ENCODE measurements at places on chromosomes 13 and 19.

GRCh38 chr13:43776501-43777079, 10.2 kb downstream of the ENOX1 start:
- DNase-seq: no peak

DNA sequence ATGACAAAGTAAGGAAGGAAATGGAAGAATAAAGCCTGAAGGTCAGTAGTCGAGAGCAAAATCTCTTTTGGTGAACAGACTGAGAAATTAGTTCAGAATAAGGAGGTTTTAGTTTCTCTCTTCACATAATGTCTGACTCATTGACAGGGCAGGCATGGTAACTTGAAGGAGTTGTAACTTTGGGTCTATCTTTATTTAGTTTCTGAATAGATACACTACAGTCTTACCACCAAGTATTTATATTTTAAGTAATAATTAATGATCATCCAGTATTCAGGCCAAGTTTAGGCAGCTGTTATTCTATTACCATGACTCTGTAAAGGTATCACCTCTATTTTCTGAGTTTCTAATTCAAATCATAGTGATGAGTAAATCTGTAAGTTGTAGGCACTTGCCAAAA, 219.9 kb downstream of the SPRY2 start:
- DNase-seq: no peak

DNA sequence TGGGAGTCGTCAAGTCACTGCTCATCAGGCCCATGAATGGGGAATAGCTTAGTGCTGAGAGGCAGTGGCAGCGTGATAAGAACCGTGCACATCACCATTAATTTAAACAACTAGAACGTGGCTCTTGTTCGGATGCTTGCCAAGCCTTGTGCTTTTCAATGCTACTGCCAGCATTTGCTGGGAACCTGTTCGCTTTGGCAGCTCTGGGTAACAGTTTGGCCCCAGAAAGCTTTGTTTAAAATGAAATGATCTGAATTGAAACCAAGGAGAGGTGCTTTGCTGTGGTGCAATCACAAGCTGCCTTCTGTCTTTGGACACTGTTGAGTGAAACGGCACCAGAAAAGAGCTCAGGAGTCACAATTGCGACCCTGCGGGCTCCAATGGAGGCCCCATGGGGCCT, 53.5 kb upstream of the OLFM4 start:
- no peak for DNase-seq

DNA sequence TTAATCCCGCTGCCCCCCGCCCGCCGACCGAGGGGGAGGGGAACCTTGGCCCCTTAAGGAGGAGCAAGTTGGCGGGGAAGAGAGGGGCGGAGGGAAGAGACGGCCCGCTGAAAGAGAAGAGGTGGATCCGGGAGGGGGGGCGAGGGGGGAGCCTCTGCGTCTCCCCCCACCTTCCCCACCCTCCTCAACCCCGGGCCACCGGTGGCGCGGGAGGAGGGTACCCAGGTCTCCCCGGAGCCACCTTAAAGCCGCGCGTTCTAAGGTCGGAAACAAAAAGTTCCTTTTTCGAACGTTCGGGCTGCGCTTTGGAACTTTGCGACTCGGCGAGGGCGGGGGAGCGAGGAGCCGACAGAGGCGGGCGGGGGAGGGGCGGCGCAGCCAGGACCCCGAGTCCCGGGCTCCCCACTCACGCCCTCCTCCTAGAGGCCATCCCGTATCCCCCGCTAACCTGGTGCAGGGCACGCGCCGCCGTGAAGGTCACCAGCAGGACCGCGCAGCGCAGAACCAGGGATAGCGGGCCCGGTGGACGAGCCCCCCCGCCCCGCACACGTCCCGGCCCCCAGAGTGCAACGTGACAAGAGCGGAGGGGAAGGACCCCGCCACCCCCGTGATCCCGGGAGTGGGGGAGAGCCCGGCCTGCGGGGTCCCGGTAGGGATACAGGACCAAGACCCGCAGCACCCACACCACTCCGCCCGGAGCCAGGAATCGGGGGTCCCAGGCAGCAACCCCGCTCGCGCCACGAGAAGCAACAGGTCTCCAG, 659 bp downstream of the ERF start:
- DNase-seq: peak; percentile 76

DNA sequence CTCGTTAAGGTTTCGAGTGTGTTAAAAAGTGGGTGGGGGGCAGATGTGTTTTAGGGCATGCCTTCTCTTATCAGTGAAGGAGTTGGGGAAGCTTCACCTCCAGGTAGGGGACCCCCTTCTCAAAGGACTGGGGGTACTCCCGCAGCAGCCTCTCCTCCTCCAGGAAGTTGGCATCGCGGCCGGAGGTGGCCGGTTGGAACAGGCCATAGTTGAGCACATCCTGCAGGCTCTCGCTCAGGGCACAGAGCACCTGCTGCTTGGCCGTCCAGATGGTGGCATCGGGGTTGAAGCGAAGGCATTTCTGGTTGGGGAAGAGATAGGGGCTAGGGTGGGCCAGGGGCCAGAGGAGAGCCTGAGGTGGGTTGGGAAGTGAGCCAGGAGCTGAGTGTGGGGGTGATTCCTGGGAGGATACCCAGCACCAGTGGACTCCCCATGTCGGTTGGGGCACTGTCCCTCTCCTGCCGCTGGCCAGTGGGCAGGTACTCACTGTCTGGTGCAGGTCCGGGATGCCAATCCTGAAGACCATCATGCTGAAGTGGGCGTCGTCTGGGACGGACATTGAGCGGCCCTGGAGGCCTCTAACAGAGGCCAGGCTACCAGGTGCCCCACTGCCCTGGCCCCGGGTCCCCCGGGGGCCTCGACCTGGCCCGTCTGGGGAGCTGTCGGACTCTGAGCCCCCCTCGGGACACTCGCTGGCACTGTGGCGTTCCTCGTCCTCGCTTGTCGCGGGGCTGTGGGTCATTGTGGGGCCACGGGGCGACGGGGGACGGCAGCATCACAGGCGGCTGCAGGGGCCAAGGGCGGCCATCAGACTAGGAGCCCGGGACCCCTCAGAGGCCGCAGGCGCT, 3.2 kb downstream of the SHANK1 start:
- DNase-seq: no peak

GRCh38 chr19:56333506-56333905, 18.9 kb upstream of the ZSCAN5A start:
- peak; percentile 86 for DNase-seq

GRCh38 chr19:1474011-1474764, 4.8 kb downstream of the C19orf25 start:
- DNase-seq: no peak

GRCh38 chr19:47176071-47176626, 45.5 kb downstream of the SAE1 start:
- DNase-seq: no peak

DNA sequence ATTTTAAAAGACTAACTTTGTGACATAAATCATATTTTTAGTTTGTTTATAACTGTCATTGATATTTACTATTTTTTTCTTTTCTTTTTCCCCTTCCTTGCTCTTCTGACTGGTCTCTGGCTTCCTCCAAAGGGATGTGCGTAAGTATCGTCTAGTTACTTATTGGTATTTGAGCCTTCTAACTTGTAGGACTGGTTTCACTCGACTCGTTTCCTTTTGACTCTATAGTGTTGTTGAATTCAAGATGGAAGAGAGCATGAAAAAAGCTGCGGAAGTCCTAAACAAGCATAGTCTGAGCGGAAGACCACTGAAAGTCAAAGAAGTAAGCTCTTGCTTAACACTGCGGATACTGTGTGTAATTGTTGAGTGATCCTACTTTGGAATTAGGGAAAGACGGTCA, 18.6 kb downstream of the HNRNPM start:
- no peak for DNase-seq

DNA sequence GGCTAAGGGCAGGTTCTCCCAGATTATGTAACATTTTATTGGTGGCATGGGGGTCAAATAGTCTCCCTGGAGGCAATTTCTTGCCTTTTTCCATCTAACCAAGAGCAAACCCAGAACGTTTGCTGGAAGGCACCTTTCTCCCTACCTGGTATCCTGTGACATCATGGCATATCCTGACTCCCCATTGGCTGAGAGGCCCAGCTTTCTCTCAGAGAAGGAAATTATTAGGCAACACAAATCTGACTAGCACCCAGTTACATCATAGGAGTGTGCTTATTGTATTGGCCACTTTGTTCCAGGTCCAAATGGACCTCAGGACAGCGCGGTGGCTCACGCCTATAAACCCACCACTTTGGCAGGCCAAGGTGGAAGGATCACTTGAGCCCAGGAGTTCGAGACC, 13.0 kb downstream of the NTN5 start:
- DNase-seq: peak; percentile 55

DNA sequence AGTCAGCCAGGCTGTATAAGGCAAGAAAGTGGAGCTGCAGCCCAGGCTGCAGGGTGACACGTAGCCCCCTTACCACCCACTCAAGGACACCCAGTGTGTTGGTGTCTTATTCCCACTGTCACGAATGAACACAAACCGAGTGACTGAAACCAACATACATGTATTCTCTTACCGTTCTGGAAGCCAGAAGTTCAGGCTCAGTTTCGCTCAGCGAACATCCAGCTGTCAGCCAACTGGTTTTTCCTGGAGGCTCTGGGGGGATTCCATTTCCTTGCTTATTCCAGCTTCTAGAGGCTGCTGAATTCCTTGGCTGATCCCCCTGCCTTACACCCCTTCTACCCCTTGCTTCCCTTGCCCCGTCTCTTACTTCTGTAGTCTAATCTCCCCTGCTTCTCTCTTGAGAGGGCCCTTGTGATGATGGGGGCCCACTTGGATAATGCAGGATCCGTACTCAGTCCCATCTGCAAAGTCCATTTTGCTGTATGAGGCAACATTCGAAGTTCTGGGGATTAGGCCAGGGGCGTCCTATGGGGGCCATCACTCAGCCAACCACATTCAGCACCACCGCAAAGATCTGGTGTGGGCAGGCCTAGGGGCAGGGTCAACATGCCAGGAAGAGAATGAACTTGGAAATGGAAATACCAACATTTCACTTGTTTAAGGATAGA, 47.3 kb upstream of the MTIF3 start:
- no peak for DNase-seq

DNA sequence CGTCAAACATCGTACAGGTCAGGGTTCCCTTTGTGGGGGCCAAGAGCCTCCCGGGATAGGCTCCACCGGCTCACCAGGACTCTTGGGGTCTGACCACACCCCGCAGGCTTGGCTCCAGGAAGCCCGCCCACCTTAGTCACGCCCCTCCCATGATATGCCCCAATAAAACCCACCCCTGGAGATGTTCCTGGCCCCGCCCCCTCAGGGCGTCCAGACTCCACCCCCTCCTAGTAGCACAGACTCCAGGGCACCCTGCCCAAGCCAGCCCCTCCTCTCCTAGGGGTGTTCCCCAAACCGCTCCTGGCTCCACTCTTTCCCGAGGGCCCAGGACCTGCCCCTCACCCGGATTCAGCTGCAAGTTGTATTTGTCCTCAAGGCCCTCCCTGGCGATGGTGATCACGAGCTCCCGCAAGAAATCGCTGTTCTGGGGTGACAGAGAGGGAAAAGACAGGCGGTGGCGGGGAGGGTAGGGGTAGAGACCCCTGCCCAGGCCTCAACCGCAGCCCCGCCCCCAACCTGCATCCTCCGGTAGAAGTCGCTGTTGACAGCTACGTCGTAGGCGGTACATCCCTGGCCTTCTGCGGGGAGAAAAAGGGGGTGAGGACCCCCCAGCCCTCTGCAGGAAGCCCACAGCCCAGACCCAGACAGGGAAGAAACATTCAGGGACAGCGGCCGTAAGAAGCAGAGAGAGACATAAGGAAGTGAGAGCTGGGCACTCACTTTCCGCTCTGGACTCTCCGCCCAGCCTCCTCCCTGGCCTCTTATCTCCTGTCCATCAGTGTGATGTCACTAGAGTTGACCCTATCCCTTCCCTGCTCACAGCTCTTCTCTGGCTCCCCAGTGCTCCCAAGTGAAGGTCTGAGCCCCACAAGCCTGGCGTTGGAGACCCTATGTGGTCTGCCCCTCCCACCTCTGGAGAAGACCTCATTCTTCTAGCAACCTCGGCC, 3.9 kb downstream of the PIH1D1 start:
- DNase-seq: no peak

- no peak for DNase-seq
Measured at GRCh38 chr13:75607447-75607846, 28.7 kb upstream of the LMO7 start.

DNA sequence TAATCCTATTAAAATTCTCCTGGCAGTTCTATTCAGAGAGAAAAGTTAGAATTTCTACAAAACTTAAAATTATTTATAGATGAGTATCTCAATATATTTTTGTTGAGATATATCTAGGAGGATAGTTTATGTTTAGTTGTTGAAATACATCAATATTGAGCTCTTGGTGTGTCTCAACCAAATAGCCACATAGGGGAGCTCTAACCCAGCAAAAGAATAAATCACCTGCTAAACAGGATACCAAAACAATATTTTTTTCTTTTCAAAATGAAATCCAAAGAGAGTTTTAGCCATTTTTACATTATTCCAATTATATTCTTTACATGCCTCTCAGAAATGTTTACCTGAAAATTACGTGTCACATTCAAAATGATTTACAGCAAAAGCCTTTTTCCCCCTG, 954.7 kb downstream of the SLITRK6 start:
- no peak for DNase-seq

DNA sequence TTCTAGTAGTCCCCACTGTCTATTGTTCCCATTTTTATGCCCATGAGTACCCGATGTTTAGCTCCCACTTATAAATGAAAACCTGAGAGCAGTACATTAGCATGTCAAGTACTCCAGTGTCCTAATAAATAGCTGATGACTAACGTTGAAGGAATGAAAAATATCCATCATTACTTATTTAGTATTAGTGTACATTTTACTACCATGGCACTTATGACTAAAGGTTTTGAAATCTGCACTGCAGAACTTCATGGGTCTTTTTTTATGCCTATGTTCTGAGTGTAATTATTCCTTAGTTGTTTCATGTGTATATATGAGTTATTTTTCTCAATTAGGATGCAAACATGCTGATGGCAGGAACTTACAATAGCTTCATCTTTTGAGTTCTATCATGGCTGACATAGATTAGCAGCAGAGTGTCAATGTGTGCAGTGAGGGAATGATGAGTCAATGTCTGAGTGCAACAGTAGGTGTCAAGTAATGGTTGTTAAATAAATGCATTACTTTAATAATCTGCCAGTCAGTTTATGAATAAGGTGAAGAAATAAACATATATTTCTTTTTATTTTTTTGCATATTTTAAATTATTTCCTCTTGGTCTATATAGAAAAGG, 188.4 kb downstream of the ITGBL1 start:
- DNase-seq: no peak

DNA sequence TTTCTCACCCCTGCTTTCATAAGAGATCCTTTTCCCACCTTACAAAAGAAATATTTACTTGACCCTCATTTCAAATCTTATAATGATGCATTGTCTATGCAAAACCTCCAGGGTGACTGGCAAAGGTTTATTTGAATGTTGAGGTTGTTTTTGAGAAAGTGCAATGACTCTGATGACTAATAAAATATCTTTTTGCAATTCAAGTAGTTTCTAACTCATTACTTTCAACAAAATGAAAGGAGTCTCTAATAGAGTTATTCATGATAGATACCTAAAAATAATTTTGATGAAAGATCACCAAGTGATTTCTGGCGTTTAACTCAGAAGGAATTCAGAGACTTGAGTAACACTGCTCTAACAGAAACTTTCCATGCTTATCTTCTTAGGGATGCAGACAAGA, 144.2 kb downstream of the FOXO1 start:
- no peak for DNase-seq
